ENCODE measurements at places on chromosomes 16 and 17.

- no peak for DNase-seq
These were observed 56.1 kb downstream of the PCTP start for GRCh38 chr17:55806745-55807495.

GRCh38 chr17:77297693-77298666 lies 157.2 kb downstream of the SEC14L1 start:
- no peak for DNase-seq

- no peak for DNase-seq
These were observed 743 bp upstream of the ARMC7 start for GRCh38 chr17:75109046-75109406.

DNA sequence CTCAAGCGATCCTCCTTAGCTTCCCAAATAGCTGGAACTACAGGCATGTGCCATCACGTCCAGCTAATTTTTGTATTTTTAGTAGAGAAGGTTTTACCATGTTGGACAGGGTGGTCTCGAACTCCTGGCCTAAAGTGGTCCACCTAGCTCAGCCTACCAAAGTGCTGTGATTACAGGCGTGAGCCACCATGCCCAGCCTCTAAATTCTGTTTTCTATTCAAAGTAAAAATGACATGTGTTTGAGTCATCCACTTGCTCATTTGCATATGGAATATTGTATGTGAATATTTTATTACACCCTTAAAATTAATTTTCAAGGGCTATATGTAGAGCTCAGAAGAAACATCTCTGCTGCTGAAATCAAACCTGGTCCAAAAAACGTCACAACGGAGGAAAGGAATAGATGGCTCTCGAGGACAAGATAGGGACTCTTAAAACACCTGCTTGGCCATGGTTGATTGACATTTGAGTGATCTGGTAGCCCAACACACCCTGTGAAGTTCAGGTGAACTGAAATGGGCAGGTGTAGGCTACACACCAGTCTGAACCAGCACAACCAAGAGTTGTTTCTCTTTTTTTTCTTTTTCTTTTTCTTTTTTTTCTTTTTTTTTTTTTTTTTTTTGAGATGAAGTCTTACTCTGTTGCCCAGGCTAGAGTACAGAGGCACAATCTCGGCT lies 51.1 kb downstream of the SF3B3 start:
- DNase-seq = no peak

DNA sequence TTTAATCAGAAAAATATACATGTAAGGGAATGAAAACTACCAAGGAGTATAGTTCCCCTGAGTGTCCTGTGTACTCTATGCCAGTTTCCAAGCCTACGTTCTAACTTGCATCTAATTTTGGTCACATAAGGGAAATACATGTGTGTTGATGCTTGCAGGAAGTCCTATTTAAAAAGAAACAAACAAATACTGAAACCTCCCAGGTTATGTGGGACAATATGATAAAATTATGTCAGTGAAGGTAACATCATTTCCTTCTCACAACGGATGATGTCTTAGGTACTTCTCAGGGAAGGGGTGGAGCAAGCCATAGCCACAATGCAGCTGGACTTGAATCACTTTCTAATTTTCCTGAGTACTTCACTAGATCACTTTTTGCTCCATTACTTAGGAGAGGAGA lies 115.9 kb downstream of the ZFHX3 start:
- no peak for DNase-seq

DNA sequence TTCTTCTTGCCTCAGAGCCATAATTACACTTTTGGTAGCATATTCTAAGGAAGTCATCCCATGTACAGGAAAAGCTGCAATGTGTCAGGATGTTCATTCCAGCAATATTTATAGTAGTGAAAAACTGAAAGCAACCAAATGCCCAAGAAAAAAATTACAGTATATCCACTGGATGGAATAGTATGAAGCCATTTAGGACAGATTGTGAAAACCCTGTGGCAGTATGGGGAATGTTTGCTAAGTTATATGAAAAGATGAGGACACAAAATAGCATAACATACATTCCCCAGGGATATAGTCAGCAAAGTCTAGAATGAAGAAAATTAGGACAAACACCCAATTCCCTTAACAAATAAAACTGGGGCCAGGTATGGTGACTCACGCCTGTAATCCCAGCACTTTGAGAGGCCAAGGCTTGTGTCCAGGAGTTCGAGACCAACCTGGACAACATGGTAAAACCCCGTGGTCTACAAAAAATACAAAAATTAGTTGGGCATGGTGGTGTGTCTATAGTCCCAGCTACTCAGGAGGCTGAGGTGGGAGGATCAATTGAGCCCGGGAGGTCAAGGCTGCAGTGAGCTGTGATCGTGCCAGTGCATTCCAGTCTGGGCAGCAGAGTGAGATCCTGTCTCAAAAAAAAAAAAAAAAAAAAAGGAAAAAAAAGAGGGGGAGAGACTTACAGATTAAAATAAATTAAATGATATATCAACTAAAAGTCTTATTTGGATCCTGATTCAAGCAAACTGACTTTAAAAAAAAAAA lies 2.3 kb downstream of the LRRC3C start:
- DNase-seq = peak; percentile 35

Measured in AG20443 (cell line).